ENCODE measurements at places on chromosomes 5 and 9. TPM values are rescaled to one million over a fixed set of nuclear protein-coding genes. Genes with fewer than 3 reads are reported as not detected.

The NACC2 gene
- 16.5 TPM for total RNA-seq

The CHSY3 gene
- total RNA-seq = 1.7 TPM

DNA sequence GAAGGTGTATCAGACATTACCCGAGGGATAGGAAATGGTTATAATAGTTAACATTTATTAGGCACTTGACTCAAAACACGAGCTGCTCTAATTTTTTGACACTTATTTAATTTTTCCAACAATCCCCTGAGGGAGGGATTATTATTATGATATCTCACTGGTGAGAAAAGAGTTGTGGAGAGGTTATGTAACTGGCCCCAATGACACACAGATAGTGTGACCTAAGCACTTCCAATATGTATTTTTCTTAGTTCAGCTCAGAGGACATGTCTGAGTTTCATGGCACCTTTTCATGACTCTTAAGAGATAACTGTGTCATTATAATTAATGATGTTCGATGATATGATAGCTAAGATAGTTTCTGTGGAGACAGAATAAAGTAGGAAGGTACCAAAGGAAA is 86.9 kb downstream of the PTCD2 start:
- DNase-seq = no peak

- no peak for DNase-seq
These were observed 128.2 kb upstream of the TBCA start for GRCh38 chr5:77904362-77904761.

Measured in PC-3 (cell line).